Right renal cortex interstitium (tissue), 3 donors: ENCODE measurements at places on chromosomes 6 and 20. TPM values are rescaled to one million over a fixed set of nuclear protein-coding genes. Genes with fewer than 3 reads are reported as not detected.

MAFB gene
- 115 TPM for polyA plus RNA-seq

ID4 gene
- 156 TPM for polyA plus RNA-seq

TOX2 gene
- 3.3 TPM for polyA plus RNA-seq

LAMA4 gene
- polyA plus RNA-seq = 78.7 TPM

RSPO3 gene
- polyA plus RNA-seq = 22.3 TPM

GRCh38 chr6:22380236-22380635, 83.4 kb upstream of the PRL start:
- no peak for DNase-seq

- DNase-seq = no peak
These were observed 891 bp downstream of the RSPO3 start for GRCh38 chr6:127119102-127120022.

- DNase-seq = no peak
These were observed 19.1 kb upstream of the PRDM1 start for GRCh38 chr6:106066989-106067388.

GRCh38 chr6:146545581-146545980, 1.9 kb downstream of the RAB32 start:
- no peak for DNase-seq

GRCh38 chr6:153084393-153084792, 46.7 kb downstream of the RGS17 start:
- DNase-seq = no peak

GRCh38 chr20:44157061-44157460, 29.9 kb downstream of the JPH2 start:
- DNase-seq = no peak
